Ovary (tissue), 10 donors: ENCODE measurements at places on chromosomes 11 and 22.

GRCh38 chr11:27720277-27720830, 20.1 kb upstream of the BDNF start:
- no peak for DNase-seq

- no peak for DNase-seq
Observed at GRCh38 chr11:111941963-111942362, 4.8 kb downstream of the DIXDC1 start.

DNA sequence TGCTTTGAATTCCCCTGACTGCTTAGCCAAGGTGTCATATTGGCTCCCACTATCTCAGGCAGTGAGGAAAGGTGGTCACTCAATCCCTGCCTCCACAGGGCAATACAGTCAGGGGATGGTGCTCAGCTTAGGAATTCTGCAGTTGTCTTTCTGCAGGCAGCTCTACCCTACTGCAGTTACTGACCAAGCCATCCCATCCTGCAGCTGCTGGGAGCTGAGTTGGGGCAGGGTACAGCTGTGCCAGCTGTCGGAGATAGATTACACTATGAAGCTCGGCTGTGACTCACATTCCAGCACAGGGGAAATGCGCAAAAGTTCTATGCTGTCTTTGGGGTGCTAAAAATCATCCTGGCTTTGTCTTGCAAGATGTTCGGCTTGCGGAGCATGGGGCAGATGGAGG, 4.4 kb upstream of the DAGLA start:
- DNase-seq = no peak

DNA sequence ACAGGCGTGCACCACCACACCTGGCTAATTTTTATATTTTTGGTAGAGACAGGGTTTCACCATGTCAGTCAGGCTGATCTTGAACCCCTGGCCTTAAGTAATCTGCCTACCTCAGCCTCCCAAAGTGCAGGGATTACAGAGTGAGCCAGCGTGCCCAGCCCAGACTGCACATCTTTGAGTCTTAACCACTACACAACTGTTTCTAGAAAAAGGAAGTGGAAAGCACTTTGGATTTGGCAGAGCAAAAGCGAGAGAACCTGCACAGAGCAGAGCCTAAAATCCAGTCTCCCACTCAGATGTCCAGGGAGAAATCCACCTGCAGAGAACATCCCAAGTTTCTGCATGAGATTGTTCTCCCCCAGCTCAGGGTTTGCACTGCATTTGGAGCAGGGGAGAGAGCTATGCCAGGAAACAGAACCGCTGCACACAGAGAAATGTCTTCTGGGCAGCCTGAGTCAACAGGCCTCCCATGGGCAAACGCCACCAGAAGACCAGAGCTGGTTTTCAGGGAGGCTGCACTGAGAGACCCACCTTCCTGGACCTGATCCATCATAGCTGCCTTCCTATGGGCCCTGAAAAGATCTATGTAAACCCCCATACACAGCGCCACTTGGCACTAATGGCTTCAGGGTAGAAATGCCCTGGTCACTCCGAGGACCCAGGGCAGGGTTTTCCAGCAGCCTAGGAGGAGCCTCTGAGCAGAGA, 54.0 kb downstream of the RPUSD4 start:
- peak; percentile 10 for DNase-seq

- no peak for DNase-seq
Observed at GRCh38 chr11:33842236-33842915, 49.5 kb downstream of the LMO2 start.

- DNase-seq = no peak
Observed at GRCh38 chr11:15988693-15989231, 367.6 kb downstream of the SOX6 start.

- no peak for DNase-seq
Observed at GRCh38 chr11:126186708-126187529, 24.5 kb downstream of the RPUSD4 start.
